CD4-positive, alpha-beta T cell (primary cell): ENCODE measurements at places on chromosomes 7 and 10. TPM values are rescaled to one million over a fixed set of nuclear protein-coding genes. Genes with fewer than 3 reads are reported as not detected.

- no peaks in the 10 kb centered on the region for H3K4me1 ChIP-seq
- H3K4me3 ChIP-seq = no peak overlapping the region
- H3K27ac ChIP-seq = no peak overlapping the region
- no peak for DNase-seq
Measured at GRCh38 chr7:98185101-98185500, 26.1 kb upstream of the BHLHA15 start.

The C7orf57 gene
- 0.56 TPM for total RNA-seq

DNA sequence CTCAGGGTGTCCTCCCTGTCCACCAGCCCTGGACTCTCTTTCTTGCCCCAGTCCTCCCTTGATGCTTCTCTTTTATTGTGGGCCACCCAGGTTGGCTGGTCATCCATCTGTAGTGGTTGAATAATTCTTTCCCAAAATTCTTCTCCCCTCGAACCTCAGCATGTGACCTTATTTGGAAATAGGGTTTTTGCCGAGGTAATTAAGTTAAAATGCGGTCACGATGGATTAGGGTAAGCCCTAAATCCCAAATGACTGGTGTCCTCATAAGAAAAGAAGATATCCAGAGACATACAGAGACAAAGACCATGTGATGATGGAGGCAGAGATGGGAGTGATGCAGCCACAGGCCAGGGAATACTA is 74.3 kb downstream of the GFRA1 start:
- DNase-seq = no peak
- H3K36me3 ChIP-seq = no peaks in the 10 kb centered on the region
- no peaks in the 10 kb centered on the region for H3K4me1 ChIP-seq
- no peak overlapping the region for H3K27ac ChIP-seq
- H3K4me3 ChIP-seq = no peak overlapping the region

- H3K27me3 ChIP-seq = no peaks in the 10 kb centered on the region
- no peak overlapping the region for H3K4me3 ChIP-seq
- H3K4me1 ChIP-seq = peaks cover 13% of the 10 kb centered on the region
- peaks cover 34% of the 10 kb centered on the region for H3K36me3 ChIP-seq
Measured at GRCh38 chr10:101848408-101848807, 4.8 kb upstream of the KCNIP2 start.

DNA sequence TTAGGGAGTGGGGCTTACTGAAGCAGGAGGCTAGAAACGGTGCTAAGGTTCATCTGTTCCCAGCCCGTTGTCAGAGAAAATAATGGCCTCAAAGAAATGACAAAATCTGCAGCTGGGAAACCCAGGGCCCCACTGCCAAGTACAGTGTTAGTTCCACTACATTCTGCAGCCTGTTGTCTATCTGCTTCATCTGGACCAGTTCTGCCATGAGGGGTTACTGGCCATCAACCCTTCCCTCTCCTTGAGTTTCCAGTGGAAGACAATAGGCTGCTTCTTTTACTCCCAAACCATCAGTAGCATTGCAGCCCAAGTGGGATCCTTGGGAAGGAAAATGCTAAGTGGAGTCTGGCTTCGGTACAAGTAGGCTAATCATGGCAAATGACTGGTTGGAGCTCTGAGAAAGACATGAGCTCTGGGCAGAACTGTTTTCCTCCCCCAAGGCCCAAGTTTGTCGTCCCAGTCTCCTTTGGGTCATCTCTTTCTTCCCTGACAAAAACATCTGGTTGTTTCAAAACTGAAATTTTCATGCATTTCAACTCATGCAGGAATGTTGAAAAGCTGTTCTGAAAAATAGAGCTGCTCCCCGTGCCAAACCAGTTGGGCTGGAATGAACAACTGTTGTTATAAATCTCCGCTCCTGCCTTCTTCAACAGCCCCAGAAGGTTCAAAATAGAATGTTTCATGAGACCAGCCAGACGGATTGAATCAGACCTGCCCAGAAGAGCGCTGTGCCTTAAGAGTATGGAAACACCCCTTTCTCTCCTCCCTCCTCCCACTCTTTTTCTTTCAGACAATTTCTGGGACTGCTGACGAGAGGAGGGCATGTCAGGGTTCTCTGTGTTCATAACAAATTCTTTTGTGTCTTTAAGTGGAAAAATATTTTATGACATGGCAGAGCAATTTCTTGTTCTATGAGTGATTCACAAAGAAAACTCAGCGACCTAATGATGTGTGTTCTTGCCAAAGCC is 116.6 kb downstream of the RAB18 start:
- H3K4me3 ChIP-seq = no peak overlapping the region
- H3K4me1 ChIP-seq = no peaks in the 10 kb centered on the region
- DNase-seq = no peak
- no peak overlapping the region for H3K27ac ChIP-seq
- H3K27me3 ChIP-seq = peaks cover 13% of the 10 kb centered on the region

DNA sequence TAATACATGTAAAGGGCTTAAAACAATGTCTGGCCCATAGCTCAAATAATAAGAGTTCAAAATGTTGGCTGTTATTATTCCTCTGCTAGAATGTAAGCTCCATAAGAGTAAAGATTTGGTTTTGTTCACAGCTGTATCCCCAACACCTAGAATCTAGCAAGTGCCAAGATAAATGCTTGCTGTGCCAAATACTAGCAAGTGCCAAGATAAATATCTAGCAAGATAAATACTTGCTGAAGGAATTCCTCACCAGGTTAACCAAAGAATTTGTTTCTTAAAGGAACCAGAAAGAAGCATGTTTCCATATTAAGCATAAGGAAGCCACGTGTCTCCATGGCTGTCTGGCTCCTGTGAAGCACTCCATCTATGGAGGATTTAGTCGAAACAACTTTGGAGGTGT is 235.2 kb upstream of the SP4 start:
- no peak overlapping the region for H3K27ac ChIP-seq
- H3K4me1 ChIP-seq = peaks cover 3% of the 10 kb centered on the region
- no peaks in the 10 kb centered on the region for H3K36me3 ChIP-seq
- H3K27me3 ChIP-seq = no peaks in the 10 kb centered on the region
- H3K4me3 ChIP-seq = no peak overlapping the region

GRCh38 chr10:49651917-49652316 is 27.5 kb upstream of the C10orf53 start:
- H3K36me3 ChIP-seq = no peaks in the 10 kb centered on the region
- H3K27ac ChIP-seq = no peak overlapping the region
- no peak overlapping the region for H3K4me3 ChIP-seq
- no peak for DNase-seq
- H3K4me1 ChIP-seq = peaks cover 4% of the 10 kb centered on the region

- peaks cover 8% of the 10 kb centered on the region for H3K27me3 ChIP-seq
- DNase-seq = no peak
- no peaks in the 10 kb centered on the region for H3K36me3 ChIP-seq
- H3K4me1 ChIP-seq = no peaks in the 10 kb centered on the region
- no peak overlapping the region for H3K4me3 ChIP-seq
- no peak overlapping the region for H3K27ac ChIP-seq
Measured at GRCh38 chr10:13771992-13772391, 185.2 kb downstream of the PRPF18 start.

DNA sequence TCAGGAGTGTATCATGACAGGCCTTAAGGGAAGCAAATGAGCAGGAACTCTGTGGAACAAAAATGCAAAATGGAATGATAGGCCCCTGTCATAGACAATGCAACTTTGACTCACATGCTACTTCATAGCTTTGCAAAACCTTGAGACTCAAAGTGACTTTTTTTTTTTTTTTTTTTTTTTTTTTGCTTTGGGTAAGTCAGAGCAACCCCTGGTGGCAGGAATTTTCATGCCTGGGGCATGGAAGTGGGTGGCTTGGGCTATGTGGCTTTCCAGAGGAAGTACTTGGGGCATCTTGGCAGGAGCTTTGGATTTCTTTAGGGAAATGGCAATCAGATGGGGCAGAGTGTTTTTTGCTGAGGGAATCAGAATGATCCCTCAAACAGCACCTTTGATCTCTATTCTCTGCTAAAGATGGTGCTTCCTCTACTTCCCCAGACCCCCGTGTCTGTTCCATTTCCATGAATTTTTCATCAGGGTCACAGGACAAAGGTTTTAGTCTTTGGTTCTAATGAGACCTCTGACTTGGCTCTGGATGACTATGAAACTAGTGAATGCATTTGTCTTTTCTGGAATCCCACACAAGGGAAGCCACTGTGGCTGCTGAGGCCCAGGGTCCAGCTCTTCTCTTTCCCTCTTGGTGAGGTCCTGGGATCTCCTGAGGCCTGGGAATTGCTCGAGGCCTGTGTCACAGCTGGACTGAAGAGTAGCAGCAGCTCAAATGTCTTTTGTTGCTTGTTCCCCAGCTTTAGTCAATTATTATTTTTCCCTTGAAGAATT is 62.8 kb downstream of the TACC2 start:
- H3K36me3 ChIP-seq = no peaks in the 10 kb centered on the region
- DNase-seq = no peak
- H3K27ac ChIP-seq = no peak overlapping the region

DNA sequence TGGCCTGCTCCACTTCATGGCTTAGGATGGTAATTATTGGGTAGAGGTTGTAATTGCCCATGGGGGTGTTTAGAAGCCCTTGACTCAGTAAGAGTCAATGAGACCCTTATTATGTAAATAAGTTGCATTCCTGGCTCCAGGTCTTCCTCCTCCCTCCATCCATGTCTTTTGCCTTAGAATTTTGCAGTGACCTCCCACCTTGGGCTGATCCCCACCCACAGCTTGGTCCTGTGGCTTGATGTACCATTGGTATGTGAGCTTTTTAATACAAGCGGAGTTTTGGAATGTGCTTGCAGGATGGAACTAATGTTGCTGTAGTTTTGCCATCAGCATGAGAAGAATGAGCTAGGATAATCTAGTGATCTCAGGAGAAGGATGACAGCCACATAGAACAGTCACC is 73.2 kb upstream of the DGKI start:
- H3K36me3 ChIP-seq = peaks cover 18% of the 10 kb centered on the region
- no peak overlapping the region for H3K27ac ChIP-seq
- H3K27me3 ChIP-seq = no peaks in the 10 kb centered on the region
- no peak for DNase-seq
